ENCODE measurements at places on chromosomes 1 and 21.

DNA sequence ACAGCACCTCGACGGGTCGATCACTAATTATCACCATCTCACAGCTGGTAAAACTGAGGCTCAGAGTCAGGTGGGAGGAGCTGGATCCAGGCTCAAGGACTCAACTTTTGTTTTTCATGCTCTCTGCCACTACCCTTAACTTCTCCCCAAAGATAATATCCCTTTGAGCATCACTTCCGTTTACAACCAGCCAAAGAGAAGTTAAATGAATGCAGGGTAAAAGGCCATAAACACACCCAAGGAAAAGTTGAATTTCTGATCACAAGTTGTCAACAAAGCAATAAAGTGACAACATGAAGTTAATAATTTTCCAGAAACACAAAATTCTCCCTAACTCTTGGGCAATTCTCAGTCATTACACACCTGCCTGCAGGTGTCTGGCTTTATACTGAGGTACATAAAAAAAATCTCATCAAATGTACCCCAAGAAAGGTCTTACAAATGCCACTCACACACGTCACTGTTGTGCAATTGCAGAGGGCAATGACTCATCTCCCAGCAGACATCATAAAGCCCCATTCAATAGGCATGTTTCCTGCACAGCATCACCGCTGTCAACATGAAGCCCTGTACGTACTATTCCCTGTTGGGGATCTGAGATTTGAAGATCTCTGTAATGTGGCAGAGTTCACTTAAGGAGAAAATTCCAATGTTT, 3.4 kb downstream of the OR2T11 start:
- no peak for DNase-seq

DNA sequence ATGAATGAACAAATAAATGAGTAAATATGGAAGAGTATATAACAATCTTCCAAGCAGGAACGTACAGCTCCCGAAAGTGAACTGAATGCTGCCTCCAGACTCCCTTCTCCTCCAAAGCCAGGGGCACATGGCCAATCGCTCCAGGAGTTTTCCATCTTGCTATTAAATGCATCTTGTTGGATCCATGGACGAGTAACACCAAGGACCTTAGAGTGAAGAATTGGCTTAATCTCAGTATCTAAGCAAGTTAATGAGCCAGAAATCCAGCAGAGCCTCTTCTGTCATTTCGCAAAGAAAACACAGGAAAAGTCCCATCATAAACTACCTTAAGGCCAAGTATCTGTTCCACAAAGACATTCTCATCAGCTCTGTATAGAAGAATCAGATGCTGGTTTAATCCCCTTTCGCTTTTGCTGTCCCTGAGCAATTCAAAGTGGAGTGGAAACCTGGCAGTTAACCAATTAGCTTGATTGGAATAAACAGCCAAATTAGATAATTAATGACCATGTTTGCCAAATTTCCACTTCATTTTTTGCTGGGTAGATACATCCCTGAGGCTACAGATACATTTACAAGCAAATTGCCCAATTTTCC, 116.0 kb downstream of the MIS18A start:
- no peak for DNase-seq

GRCh38 chr21:41048623-41049022, 119.3 kb upstream of the BACE2 start:
- no peak for DNase-seq

DNA sequence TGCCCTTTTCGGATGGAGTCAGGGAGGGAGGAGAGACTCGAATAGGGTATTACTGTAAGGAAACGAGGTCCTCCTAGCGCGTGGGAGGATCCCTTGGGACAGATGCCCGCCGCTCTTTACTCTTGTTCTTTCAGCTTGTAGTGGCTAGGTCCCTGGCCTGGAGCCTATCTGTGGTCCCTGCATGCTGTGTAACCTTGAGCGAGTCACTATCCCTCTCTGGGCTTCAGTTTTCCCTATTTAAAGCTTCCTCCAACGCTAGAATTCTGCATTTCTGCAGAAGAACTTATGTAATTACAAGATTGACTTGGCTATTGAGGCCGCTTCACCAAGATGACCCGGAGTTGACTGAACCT, 744 bp downstream of the MIER1 start:
- DNase-seq: no peak

GRCh38 chr1:172537366-172537765, 4.4 kb downstream of the SUCO start:
- no peak for DNase-seq

- DNase-seq: peak; percentile 24
Observed at GRCh38 chr1:40921522-40921921, 58.0 kb upstream of the CTPS1 start.

- no peak for DNase-seq
Observed at GRCh38 chr1:65258106-65258505, 51.2 kb upstream of the DNAJC6 start.

- no peak for DNase-seq
Observed at GRCh38 chr1:18865176-18865575, 5.7 kb upstream of the TAS1R2 start.

- no peak for DNase-seq
Observed at GRCh38 chr1:211875541-211875940, 45.0 kb upstream of the LPGAT1 start.

GRCh38 chr1:181490740-181491712, 7.7 kb downstream of the CACNA1E start:
- no peak for DNase-seq

GRCh38 chr1:56957931-56958330, 7.9 kb downstream of the C8B start:
- no peak for DNase-seq

- DNase-seq: no peak
Observed at GRCh38 chr1:93419344-93419743, 28.6 kb upstream of the FNBP1L start.

- no peak for DNase-seq
Observed at GRCh38 chr1:199931666-199932377, 95.7 kb upstream of the NR5A2 start.

DNA sequence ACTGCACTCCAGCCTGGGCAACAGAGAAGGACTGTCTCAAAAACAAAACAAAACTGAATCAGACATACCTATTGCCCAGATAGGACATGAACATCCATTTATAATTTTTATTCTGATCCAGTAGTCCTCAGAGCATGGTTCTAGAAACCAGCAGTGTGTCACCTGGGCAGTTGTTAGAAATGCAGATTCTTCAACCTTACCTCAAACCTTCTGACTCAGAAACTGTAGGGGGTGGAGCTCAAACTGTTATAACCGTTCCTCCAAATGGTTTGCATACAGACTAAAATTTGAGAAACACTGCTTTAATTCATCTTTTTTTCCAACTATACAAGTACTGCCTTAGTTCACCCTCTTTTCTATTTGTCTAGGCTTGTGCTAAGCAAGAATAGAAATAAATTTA, 6.0 kb downstream of the NASP start:
- DNase-seq: no peak

DNA sequence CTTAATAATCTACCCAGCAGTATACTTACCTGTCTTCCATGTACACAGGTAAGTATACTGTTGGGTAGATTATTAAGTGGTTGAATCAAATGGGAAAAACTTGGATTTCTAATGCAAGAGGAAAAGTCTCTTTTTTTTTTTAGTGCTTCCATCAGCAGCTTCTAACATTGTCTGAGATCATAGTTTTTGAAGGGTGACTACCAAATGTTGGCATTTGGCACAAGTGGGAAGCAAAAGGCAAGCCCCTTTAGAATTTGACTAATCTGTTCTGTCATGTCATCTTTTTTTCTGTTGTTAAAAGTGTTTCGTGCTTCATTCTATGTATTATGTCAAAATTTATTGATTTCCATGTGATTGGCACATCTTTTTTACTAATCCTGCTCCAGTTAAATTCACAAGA, 547 bp downstream of the FMO1 start:
- DNase-seq: no peak

DNA sequence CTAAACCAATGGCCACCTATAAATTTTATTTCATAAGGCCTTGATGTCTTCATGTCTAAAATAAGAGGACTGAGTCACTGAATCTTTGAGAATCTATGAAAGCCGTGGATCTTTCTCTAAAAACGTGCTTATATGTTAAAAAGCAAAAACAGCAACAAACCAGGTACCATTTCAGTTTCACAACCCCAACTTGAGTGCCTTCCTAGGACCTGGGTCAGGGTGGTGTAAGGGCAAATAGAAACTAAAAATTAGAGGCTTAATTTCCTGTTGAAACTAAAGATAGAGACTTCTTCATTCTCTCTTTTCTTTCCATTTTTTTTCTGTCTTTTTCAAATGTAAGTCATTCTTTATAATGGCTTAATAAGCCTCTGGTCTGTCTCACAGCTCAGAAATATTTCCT, 27.2 kb upstream of the PGBD5 start:
- DNase-seq: no peak

DNA sequence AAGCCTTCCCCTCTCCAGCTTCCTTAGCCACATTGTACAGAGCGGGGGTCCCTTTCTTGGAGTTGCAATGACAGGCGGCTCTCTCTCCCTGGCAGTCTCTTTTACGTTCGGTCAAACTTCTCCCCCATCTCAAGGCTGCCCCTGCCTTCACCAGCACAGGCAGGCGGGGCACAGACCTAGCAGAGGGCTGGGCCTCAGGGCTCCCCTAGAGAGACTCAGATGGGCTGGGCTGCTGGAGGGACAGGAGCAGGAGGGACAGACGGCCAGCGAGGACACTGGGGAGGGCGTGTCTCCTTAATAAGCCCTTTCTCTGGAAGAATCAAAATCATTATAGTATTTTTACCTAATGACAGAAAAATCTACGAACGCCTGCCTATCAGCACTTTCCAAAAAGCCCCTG, 79.6 kb downstream of the CASZ1 start:
- no peak for DNase-seq

DNA sequence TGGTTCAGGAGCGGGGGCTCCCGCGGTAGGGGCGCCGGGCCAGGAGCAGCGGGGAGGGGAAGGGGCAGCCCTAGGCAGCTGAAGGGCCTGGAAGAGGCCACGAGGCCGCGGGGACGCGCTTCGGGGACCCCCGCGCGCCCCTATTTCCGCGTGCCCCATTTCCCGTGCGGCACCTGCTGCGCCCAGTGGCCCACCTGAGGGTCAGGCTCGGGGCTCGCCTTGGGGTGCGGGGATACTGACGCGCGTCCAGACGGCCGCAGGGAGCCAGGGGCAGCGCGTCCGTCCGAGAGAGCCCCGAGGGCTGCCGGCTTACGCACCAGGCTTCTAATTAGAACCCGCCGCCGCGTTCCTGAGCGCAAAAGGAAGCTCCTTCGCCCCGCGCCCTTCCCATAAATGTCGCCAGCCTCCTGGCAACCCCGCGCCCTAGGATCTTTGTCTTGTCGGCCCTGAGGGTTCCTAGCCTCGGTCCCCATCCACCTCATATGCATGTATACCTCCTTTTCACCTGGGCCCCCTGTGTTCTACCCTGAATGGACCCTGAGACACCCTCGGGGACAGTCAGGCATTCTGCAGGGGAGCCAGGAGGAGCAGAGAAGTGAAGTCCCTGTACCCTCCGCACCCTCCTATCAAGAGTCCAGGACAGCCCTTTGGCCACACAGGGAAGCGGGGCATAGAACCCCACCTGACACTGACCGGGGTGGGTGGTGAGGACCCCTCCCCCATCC, 1.8 kb downstream of the WNT3A start:
- peak; percentile 51 for DNase-seq

GRCh38 chr1:64527165-64527564, 57.2 kb downstream of the CACHD1 start:
- no peak for DNase-seq

DNA sequence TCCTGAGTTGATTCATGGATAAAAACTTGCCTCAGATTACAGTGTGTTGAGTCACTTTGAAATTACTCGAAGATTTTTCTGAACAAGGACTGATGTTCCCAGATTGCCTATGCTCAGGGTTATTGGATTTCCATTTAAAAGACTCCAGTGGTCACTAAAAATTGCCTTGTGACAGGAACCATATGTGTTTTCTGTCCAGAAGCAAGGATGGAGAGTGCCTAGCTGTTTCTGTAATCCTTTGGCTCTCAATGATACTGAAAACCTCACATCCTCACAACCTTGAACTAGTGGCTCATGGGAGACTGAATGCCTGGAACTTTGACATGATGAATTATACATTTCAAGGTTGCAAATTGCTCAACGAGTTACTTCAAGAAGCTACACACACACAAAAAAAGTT, 1271.8 kb downstream of the BRINP3 start:
- no peak for DNase-seq

- DNase-seq: no peak
Observed at GRCh38 chr1:163981500-163982030, 577.4 kb upstream of the PBX1 start.

GRCh38 chr1:102693345-102693744, 415.0 kb downstream of the COL11A1 start:
- no peak for DNase-seq

- DNase-seq: no peak
Observed at GRCh38 chr1:223616586-223616985, 48.9 kb downstream of the CAPN8 start.

Data from posterior vena cava (tissue), 2 donors.